ENCODE measurements at places on chromosomes 16 and 17.

- DNase-seq = no peak
These were observed 57.3 kb downstream of the RAP1GAP2 start for GRCh38 chr17:2853283-2854142.

- DNase-seq = no peak
These were observed 85.5 kb upstream of the DOC2B start for GRCh38 chr17:266701-267667.

DNA sequence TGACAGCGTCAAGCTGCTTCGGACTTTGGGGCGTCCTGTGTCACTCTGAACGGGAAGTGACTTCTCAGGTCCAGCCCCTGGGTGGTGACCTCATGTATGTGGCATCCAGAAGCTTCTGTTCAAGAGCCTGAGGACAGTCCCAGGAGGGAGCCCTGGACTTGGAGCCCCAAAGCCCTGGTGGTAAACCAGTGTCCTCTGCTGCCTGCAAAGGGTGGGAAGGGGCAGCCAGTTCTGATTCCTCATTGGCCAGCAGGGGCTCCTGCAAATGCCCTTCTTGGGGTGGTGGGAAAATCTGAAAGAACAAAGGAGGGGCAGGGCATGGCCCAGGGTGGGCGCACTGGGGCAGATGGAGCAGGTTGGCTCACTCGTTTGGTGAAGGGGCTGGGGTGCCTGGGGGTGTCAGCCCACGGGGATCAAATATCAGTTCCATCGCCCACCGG, 1.6 kb downstream of the OSGIN1 start:
- DNase-seq = no peak

DNA sequence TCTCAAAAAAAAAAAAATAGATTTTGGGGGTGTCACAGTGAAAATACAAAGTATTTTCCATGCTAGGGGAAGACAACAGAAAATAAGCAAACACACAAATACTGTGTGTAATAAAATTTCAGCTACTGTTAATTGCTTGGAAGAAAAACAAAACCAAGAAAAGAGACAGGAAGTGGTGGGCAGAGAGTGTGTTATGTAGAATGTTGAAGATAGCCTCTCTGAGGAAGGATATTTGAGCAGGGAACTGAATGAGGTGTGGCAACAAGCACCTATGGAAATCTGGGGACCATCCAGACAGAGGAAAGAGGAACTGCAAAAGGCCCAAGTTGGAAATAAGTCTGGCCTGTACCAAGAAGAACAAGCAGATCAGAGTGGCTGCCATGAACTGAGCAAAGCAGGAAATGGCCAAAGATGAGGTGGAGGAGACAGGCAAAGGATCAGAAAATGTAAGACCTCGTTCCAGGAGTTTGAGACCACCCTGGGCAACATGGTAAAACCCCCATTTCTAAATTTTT, 7.8 kb upstream of the USP31 start:
- DNase-seq = no peak

- DNase-seq = no peak
These were observed 14.9 kb upstream of the TBX21 start for GRCh38 chr17:47717979-47718621.

- no peak for DNase-seq
These were observed 2.9 kb downstream of the PHKB start for GRCh38 chr16:47463771-47464624.

GRCh38 chr16:18782697-18783429, 7.3 kb downstream of the RPS15A start:
- DNase-seq = peak; percentile 20

GRCh38 chr17:6361733-6362132, 73.2 kb downstream of the AIPL1 start:
- DNase-seq = no peak

Measured in central memory CD8-positive, alpha-beta T cell (primary cell).